ENCODE measurements at places on chromosomes 16 and 17.

- no peak for DNase-seq
Observed at GRCh38 chr17:65855675-65856074, 294.2 kb upstream of the AXIN2 start.

DNA sequence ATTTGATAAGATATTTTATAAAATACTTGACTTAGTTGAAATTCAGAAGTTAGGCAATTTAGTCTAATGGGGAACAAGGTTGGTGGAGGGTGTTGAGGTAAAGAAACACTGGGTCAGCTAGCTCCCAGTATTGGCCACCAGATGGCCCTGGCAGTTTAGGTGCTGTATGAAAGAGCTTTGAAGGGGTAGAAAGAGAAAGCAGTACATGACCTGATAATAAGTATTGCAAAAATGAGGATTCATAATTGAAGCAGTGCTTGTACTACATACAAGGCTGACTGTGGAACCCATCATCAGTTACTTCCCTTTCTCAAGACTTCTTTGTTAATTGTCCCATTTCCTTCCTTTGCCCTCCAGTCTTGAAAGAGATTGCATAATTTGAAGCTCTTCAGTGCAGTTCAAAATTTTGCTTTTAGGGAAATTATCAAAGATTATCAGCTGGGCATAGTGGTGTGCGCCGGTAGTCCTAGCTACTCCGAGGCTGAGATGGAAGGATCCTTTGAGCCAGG lies 29.4 kb downstream of the TANC2 start:
- DNase-seq = peak; percentile 89

DNA sequence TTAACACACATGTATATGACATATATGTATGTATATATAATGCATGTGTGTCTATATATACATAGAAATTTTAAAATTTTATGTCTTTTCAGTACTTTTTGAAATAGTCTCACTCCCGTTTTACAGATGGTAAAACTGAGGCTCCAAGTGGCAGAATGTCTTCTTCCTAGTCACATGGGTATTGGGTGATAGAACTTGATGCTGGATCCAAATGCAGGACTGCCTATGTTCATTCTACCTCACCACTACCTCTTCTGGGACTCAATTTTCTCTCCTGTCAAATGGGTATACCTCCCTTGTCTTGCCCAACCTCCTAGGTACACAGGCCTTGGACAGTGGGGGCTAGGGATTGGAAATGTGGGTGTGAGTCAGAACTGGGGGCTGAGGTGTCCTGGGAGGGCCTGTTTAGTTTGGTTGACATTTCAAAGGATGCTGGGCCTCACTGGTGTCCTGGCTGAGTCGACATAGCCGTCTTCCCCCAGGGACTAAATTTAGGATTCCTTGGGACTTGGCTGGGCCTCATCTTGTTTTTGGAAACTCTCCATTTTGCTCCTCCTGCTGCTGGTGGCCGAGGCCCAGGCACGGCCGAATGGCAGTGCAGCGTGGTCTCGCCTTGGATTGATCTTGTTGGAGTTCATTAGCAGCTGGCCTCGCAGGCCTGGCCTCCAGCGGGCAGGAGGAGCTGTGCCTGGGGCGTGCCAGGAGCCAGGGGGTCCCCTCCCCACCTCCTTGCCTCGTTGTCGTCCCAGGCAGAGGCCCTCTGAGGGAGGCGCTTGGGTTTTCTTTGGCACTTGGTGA lies 25.9 kb downstream of the NKD1 start:
- DNase-seq = no peak

- peak; percentile 63 for DNase-seq
Observed at GRCh38 chr16:78925083-78925767, 675.3 kb downstream of the MAF start.

DNA sequence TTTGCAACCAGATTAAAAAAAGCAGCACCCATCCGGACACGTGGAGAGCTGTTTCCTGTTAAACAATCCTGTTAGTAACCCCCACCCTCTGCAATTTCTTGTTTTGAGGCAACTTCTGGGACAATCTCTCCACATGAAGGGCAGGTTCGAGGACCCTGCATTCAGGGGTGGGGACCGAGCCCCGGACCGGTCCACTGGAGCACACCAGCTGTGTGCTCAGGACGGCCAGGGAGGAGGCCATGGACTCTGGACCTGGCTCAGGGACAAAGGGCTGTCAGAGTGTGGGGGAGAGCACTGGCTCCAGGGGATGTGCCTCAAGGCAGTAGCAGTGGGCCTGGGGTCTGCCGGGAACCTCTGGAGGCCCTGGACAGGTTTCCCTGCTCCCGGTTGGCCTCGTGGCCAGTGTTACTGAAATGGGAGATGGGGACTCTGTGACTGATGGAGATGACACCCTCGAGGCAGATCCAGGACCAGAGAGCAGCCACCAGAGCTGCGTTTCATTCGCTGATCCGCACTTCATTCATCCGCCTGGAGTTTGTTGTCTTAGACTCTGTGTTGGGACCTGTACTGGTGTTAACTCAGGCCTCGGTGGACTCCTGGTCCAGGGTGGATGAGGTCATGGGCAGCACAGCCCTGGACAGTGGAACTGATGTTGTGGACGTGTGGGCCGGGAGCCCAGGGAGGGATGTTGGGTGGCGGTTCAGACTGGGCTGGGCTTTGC lies 2.9 kb upstream of the CPNE7 start:
- DNase-seq = no peak

DNA sequence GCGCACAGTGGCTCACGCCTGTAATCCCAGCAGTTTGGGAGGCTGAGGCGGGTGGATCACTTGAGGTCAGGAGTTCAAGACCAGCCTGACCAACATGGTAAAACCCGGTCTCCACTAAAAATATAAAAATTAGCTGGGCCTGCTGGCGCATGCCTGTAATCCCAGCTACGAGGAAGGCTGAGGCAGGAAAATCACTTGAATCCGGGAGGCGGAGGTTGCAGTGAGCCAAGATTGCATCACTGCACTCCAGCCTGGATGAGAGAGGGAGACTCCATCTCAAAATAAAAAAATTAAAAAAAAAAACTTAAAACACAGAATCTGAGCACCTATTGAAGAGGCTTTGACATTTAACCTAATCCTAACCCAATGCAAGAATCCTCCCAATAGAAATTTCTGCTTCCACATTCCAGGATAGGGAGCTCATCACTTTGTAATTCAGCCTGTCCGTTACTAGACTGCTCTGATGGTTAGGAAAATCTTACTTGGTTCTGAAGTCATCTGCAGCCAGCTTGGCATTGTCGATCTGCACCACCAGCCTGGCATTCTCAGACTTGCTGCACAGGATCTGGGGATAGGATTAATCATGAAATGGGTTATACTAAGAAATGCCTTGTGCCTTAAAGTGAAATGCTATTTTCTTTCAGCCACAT lies 2.1 kb downstream of the KRT33B start:
- DNase-seq = no peak

DNA sequence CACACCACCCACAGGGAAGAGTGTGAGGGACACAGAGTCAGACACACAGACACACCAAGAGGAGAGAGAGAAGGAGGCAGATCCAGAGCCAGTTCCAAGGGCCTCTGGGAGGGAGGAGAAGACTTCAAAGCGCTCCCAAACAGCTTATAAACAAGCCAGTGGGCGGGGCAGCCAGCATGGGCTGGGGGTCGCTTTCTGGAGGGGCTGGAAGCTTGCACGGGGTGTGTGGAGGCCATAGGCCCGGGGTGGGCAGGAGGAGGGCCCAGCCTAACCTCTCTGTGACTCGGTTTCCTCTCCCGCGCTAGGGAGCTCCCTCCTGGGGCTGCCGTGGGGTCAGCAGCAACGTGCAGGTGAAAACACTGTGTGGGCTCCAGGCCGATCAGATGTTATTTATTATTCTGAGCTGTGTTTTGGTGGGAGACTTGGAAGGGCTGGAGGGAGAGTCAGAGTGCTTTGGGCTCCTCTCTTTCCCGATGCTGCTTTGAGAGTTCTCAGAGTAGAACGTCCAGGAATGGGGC lies 2.5 kb upstream of the WFIKKN2 start:
- DNase-seq = no peak

- DNase-seq = no peak
Observed at GRCh38 chr17:45135978-45136791, 698 bp downstream of the ACBD4 start.

- no peak for DNase-seq
Observed at GRCh38 chr17:59897090-59897489, 4.2 kb downstream of the RPS6KB1 start.

- no peak for DNase-seq
Observed at GRCh38 chr17:62565817-62566216, 61.7 kb upstream of the MRC2 start.

DNA sequence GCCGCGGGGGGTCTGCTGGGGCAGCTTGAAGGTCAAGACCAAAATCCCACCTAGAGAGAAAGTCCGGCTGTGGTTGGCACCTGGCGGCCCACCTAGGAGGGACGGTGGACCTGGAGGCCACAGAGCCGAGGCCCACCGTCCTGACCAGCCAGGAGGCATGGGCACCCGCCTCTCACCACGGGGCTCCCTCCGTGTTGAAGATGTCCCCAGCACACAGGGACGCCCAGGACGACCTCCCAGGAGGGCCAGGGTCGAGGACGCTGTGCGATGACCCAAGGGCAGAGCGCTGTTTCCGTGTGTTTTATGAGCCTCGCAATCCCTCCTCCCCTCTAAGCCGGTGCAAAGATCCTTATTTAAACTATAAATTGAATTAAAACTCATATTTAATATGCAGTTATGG lies 131.2 kb downstream of the C16orf95 start:
- no peak for DNase-seq

Measured in suppressor macrophage treated with lipopolysaccharide for 4 hours (primary cell).